ENCODE measurements at places on chromosomes 5 and 9.

DNA sequence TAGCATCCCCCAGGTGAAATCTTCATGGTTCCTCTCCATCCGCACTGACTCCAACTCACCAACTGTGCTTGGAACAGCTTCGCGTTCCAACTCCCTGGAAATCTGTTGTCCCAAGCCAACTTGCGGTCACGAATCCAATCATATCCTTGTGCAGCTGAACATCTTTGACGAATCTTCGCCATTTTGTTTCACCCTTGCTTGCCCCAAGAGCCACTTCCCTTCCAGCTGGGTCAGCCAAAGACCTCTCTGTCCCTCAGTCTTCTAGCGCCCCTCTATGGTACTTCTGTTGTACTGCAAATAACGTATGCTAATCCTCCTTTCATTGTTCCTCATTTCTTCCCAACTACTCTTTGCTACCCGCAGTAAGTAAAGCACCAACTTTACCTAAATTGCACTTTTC lies 61.0 kb upstream of the TARS1 start:
- peak; percentile 55 for DNase-seq

DNA sequence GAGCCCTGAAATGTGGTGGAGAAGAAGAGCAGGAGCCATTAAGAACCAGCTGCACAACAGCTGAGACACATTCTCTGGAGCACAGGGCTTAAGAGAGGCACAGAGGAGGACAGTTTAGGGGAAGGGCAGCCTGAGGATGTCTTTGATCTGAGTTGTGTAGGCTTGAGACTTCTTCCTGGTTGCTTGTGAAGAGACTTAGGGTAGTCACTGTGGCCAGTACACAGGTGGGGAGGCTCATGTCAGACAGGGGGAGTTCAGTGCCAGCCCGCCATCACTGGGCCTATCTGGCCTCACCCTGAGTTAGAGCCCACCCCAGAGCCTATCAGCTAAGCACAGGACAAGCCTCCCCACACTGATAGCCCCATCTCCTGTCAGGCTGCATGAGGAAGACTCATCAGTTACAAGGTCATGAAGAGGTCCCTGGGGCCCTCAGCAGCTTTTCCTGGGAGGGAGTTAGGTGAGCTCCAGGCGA lies 19.8 kb downstream of the SLC22A4 start:
- DNase-seq = no peak

DNA sequence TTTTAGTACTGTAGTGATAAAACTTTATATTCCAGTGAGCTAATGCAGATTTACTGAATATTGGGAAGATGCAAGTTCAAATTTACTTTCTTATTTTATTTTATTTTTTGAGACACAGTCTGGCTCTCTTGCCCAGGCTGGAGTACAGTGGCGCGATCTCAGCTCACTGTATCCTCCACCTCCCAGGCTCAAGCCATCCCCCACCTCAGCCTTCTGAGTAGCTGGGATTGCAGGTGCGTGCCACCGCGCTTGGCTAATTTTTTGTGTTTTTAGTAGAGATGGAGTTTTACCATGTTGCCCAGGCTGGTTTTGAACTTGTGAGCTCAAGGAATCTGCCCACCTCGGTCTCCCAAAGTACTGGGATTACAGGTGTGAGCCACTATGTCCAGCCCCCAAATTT lies 9.9 kb downstream of the PHAX start:
- no peak for DNase-seq

- peak; percentile 71 for DNase-seq
Observed at GRCh38 chr5:35319333-35320002, 89.2 kb upstream of the PRLR start.

GRCh38 chr5:150323092-150323491 lies 20.4 kb upstream of the ARSI start:
- no peak for DNase-seq

GRCh38 chr5:135196483-135196882 lies 162.5 kb upstream of the PITX1 start:
- DNase-seq = no peak

- DNase-seq = no peak
Observed at GRCh38 chr9:92377876-92378275, 26.5 kb downstream of the OGN start.

GRCh38 chr9:95605101-95605500 lies 88.3 kb upstream of the PTCH1 start:
- DNase-seq = no peak

DNA sequence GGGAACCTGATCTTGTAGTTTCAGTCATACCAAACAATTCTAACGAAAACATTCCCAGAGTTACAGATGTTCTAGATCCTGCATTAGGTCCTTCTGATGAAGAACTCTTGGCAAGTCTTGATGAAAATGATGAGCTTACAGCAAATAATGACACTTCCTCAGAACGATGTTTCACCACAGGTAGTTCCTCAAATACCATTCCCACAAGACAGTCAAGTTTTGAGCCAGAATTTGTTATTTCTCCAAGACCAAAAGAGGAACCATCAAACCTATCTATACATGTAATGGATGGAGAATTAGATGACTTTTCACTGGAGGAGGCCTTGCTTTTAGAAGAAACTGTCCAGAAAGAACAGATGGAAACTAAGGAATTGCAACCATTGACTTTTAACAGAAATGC lies 21.0 kb downstream of the RMI1 start:
- DNase-seq = no peak

DNA sequence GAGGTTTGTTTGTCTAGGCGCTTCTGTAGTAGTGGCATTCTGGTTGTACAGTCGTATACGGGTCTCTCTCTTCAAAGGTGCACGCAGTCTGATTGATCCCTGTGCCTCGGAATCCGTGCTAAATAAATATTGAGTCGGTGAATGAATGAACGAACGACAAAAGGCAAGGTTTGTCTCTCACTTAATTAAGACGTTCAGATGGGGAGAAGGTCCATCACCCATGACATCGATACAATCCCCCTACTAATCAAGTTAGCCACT lies 500 bp upstream of the CREBRF start:
- no peak for DNase-seq

DNA sequence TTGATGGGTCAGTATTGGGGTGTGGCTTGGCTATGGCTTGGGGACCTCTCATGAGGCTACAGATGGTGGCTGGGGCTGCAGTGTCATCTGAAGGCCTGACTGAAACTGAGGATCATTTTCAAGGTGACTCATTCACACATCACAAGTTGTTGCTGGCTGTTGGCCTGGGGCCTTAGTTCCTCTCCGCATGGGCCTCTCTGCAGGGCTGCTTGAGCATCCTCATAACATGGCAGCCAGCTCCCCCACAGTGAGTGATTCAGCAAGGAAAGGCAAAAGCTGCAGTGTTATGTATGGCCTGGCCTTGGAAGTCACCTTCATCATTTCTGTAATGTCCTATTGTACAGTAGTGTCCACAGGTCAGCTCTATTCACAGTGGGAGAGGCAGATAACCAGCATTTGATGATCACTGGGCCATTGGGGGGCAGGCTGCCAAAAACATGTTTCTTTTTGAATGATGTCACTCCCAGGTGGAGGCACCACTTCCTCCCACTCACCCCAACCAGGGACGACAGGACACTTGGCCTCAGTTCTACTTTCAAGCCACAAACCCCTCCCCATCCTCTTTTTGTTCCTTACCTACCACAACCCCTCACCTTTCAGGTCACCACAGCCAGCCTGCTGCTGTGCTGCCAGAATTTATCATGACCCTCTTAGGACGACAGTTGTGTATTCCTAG lies 14.4 kb downstream of the FGD3 start:
- DNase-seq = no peak

- peak; percentile 63 for DNase-seq
Observed at GRCh38 chr5:87069974-87070608, 197.6 kb upstream of the RASA1 start.

DNA sequence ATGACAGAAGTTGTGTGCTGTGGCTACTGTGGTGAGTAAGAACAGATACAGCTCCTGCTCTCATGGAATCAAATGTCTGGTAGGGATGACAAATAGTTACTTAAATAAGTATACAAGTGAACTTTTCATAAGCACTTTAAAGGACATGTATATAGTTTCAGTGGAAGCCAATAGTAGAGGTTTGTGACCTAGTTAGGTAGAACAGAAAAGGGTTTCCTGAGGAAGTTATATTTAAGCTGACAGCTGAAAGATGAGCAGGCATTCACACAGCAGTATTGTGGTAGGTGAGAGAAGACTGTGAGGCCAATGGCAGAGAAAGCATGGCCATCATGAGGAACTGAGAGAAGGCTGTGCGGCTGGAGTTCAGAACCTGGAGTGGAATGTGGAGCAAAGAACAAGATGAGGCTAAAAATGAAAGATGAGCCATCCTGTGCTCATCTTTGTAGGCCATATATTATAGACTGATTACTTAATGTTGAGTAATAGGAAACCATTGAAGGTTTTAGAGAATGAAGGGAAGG lies 15.4 kb downstream of the FAM174A start:
- no peak for DNase-seq

GRCh38 chr9:6917162-6917561 lies 159.4 kb downstream of the KDM4C start:
- no peak for DNase-seq

DNA sequence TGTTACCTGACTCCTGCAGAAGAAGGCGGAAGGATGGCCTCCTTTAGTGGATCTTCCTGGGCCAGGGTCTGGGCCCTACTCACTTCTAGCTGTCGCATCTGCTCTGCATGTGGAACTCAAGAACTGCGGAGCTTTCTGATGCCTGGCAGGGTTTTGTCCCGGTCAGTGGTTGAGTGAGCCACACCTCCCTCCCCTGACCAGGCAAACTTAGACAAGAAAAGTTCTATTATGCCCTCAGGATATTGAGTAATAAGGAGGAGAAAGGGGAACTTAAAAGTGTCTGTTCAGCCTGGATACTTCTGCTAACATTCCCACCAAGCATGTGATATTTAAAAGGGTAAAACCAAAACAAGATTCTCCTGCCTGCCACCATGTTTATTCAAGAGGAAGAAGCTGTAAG lies at the start of gene FYB1:
Gene FYB1, minus strand, starts transcription at position 127 of the 400 bp plus-strand sequence. CDS start 16,603 bp downstream, outside the sequence.
- DNase-seq = peak; percentile 75

DNA sequence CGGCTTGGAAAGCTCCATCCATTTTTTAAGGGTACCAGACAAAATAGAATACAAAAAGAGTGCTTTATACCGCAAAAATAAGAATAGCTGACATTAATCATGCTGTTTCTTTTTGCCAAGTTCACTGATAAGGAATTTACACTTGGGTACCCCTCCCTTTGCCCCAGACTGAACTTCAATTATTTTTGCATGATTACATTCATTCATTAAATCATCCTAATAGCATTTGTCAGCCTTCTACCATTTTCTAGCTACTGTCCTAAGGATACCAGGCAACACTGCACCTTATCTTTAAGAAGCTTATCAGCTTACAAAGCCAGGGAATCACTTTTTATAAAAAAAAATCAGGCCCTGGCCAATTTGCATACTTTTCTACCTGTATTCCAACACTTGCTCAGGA lies 48.4 kb downstream of the YIPF5 start:
- no peak for DNase-seq

DNA sequence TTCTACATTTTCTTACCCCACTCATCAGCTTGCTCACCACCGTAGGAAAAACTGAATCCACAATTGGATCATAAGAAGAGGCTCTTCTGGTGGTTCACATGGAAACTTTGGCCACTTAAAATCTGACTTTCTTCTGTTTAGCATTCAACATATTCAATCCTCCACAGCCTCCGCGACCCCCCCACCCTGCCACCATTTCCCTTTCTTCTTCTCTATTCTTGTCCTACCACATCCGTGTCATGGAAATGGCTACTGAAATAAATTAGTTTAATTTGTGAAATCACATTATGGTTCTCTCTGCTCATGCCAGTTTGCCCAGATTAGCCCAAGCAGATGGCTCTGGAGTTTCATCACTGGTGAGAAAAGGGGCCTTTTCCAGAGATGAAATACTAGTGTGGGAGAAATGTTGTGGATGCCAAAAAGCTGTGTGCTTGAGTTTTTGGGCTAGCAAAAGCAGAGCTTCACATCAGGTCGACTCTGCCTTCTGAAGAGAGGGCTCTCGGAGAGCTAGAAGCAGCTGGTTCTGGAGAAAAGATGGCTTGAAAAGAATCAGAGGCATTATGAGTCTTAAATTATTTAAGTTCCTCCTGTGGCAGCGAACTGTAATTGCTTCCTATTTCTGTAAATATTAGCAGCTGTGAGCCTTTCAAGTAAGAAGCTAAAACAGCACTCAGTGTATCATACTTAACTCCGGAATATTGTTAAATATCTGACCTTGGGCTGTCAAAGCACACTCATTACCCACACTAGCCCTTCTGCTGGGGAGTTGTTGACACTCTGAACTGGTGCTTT lies 107.1 kb downstream of the MAT2B start:
- no peak for DNase-seq

DNA sequence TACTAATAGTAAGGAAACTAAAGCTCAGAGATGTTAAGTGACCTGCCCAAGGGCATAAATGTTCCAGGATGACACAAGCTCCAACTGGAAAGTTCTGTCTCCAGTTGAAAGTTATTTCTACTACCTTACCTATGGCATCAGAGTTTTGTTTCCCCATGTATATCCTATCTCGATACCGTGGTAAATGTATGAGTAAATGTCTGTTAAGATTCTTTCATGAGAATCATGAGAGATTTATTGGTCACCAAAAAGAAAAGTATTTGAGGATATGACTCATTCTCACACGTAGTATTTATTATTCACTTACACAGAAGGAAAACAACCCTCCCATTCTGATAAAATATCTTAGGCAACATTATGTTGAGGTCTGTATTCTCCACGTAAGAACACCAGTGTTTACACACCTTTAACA lies 11.1 kb upstream of the SHOC1 start:
- peak; percentile 75 for DNase-seq

- no peak for DNase-seq
Observed at GRCh38 chr5:160802592-160802991, 49.4 kb downstream of the ATP10B start.

DNA sequence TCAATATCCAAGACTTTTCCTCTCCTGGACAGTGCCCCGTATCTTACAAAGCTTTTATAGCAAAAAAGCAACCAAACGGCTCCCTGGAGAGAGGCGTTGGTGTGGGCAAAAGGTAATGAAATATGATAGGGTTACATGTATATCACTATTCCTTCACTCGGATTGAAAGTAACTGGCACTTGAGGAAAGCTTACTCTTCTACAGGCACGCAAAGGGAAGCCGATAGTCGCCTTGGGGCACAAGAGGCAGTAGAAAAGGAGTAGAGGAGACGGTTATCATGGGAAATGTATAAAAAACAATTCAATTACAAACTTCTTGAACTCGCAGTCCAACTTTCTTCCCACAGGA lies 1.1 kb downstream of the DIAPH1 start:
- DNase-seq = no peak

DNA sequence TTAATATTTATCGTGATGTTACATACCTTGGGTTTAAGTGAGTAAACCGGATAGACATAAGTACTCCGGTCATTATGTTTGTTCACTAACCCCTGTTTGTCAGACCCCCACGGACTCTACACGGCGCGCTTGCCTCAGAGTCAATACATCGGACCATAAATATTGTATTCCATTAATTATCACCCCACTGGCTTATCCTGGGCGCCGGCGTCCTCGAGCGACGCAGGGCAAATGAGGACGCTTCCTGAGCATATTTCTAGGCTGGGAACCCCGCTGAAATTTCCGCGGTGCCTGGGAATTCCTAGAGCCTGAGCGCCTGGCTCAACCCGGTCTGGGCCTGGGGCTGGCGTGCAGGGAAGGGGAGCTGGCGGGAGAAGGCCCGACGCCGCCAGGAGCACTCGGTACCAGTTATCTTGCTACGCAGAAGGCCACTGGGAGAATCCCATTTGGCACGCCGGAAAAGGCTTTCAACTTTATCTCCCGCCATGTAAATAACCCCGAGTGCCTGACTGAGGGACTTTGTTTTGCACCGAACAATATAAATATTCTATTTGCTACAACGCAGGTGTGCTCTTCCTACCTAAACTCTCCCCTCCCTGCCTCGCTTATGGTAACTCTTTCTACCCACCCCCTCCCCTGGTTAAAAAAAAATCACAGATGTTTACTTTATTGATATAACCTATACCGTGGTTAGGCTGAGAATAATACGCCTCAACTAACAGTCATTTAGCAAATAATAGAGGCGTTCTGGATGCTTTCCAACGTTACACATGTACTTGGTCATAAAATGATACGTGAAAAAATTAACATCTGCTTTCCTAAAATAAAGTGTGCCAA lies 19.4 kb downstream of the NR2F1 start:
- no peak for DNase-seq

Measured in EL (cell line).